ENCODE measurements at places on chromosomes 11 and 22.

- no peak for DNase-seq
Observed at GRCh38 chr11:20178976-20179375, 18.7 kb upstream of the DBX1 start.

GRCh38 chr22:29716814-29717545 is 2.8 kb upstream of the CABP7 start:
- no peak for DNase-seq

DNA sequence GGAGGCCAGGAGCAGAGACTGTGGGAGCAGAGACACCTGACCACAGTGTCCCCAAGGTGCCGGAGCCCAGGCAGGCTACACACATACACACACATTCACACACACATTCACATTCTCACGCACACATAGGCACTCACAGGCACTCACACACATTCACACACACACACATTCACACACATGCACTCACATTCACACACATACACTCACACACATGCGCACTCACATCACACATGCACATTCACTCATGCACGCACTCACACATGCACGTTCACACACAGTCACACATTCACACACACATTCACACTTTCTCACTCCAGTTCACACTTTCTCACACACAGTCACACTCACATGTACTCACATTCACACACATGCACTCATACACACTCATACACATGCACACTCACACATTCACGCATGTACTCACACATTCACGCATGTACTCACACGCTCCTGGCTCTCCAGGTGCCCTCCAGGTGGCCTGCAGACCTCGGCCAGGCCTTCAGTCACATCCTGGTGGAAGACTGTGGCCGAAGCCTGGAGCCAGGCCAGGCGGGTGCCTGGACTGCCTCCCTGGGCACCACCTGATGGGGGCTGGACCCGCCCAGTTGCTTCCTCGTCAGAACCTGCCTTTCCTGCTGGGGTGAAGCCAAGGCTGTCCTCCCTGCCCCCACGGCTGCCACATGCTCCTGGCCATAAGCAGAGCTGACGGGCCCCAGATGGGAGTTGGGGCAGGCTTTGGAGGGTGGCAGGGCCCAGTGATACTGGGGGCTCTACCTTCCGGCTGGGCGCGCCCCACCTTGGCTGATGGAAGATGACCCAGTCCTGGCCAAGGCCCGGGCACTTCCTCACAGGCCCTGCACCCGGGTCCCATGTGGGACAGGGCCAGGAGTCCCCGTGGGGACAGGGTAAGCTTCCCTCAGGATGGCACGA is 89.5 kb downstream of the WNT7B start:
- DNase-seq: no peak

DNA sequence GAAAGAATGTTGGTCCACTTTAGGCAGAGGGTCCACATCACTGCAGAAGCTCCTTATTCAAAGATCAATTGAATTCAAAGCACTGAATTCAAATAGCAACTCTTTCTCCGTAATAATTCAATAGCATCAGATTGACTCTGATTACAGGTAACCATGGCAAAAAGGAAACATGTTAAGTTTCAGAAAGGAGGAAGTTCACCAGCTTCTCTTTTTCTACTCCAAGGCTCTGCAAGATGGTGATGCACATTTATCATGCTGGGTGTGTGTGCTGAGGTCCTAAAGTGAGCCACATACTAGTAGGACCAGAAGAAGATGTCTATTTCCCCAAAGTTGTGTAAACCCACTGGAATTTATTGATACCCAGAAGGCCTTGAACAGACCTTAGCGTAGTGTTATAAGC is 18.0 kb upstream of the DRD2 start:
- DNase-seq: no peak

GRCh38 chr22:24938741-24939341 is 7.7 kb downstream of the LHFPL7 start:
- peak; percentile 61 for DNase-seq

- no peak for DNase-seq
Observed at GRCh38 chr22:19877626-19878339, 23.1 kb upstream of the GNB1L start.

GRCh38 chr11:86863476-86863875 is 63.1 kb downstream of the PRSS23 start:
- no peak for DNase-seq

DNA sequence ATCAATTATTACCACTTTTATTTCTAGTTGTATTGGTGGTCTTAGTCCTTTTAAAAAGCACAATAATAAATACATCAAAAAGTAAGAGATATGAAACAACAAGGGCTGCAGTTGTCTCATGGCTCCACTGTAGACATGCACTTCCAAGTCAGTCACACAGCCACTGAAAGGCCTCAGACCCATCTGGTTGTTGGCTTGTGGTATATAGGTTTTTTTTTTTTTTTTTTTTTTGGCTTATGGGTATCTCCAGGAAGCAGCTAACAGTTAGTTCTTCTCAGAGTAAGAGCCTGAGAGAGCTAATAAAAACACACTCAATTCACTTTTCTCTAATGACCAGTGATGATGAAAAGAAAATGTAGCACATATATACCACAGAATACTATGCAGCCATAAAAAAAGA is 6.0 kb upstream of the OR52E6 start:
- DNase-seq: no peak

DNA sequence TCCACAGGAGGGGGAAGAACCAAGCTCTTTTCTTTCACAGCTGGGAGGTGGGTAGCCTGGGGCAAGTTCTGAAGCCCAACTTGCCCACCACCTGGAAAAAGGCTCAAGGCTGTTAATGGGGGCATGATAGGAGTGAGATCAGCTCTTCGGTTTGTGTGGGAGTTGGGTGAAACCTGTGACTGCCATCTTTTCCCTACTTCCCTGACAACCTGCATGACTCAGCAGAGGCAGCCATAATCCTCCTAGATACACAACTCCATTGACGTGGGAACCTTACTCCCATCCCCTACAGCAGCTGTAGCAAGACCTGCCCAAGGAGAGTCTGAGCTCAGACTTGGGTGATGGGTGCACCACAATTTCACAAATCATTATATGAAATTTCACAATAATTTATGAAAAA is 13.3 kb upstream of the OOSP4B start:
- no peak for DNase-seq

DNA sequence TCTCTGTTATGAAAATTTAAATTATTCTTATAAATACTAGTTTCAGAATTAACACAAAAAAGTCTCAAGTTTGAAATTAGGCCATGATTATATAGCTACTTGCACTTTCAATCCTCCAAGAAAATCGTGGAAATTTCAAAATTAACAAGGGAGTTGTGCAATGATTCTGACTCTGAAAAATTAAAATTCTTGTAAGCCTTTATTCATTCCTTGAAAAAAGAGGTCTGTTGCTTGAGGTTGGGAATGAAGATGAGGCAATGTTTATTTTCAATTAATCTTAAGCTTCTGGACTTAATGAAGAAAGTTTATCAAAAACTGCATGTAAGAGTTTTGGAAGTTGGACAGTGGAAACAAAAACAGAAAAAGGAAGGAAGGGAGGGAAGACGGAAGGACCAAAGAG is 128.2 kb upstream of the FIBIN start:
- no peak for DNase-seq

DNA sequence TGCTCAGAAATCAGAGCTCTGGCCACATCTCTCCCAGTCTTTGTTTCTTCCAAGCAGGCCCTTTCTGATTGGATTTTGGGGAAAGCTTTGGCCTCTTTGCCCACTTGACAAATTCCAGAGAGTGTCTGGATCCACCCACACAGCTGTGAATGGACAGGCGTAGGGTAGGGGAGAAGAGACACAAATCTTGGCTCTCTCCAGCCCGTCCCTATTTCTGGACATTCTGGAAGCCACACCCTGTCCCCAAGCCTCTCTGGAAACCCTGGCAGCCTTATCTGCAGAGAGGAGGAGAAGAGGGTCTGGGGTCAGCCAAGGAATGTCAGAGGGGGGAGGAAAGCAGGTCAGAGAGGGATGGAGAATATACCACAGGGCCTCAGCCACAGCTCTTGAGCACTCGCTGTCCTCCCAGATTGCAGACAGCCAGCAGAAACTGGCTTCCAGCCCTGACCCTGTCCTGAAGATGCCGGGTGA is 59.5 kb upstream of the WNT11 start:
- DNase-seq: no peak

GRCh38 chr11:61833926-61834277 is 5.8 kb downstream of the FADS2 start:
- no peak for DNase-seq

- DNase-seq: no peak
Observed at GRCh38 chr22:39028281-39028680, 7.4 kb downstream of the APOBEC3D start.

- DNase-seq: no peak
Observed at GRCh38 chr11:132904607-132905006, 627.7 kb downstream of the OPCML start.

Measured in activated CD8-positive, alpha-beta memory T cell treated with anti-CD3 and anti-CD28 coated beads for 24 hours (primary cell).